ENCODE measurements at places on chromosomes 7 and 10.

DNA sequence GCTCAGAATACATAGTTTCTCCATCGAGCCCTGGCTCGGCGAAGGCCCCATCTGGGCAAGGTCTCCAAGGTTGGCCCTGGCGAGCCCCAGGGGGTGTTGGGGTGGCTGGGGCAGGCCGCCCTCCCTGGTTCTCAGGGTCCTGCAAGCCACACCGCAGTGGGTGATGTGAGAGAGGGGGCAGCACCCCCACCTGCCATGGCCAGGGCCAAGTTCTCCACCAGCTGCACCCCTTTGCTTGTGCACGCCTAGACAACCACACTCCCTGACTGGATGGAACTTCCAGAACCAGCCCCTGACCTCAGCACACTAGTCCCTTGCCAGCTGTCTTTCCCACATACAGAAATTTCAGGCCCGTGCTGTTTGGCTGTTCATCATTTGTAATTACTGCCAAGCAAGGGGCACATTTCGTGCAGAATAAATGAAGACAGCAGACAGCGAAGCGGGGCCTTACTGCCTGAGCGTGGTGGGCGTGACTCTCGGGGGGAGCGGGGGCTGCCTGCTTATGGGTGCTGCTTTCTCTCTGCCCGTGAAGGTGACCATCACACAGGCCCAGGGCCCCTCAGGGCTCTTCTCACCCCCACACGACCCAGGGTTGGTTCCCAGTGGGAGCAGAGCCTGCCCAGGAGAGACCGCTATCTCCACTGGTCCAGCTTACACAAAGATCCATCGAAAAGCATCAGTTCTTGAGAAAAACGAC, 85.9 kb downstream of the ADARB2 start:
- DNase-seq = no peak

DNA sequence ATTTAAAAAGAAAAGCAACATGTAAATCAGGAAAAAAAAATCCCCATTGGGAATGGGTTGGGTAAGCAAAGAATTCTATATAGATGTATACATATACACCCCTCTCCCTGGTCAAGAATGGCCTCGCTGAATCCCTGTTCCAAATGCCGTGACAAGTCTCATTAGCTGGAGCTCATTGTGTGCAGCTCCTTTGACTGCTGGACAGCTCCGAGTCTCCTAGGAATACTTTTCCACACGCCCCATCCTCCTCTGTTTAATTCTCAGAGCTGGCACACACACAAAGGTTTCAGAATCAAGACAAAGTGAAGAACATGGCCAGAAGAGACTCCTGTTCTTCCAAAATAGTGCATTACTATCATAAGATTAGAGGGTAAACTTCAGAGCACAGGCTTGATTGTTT, 130.9 kb upstream of the MKLN1 start:
- peak; percentile 63 for DNase-seq

GRCh38 chr10:9828110-9828509, 1189.6 kb upstream of the CELF2 start:
- DNase-seq = no peak

DNA sequence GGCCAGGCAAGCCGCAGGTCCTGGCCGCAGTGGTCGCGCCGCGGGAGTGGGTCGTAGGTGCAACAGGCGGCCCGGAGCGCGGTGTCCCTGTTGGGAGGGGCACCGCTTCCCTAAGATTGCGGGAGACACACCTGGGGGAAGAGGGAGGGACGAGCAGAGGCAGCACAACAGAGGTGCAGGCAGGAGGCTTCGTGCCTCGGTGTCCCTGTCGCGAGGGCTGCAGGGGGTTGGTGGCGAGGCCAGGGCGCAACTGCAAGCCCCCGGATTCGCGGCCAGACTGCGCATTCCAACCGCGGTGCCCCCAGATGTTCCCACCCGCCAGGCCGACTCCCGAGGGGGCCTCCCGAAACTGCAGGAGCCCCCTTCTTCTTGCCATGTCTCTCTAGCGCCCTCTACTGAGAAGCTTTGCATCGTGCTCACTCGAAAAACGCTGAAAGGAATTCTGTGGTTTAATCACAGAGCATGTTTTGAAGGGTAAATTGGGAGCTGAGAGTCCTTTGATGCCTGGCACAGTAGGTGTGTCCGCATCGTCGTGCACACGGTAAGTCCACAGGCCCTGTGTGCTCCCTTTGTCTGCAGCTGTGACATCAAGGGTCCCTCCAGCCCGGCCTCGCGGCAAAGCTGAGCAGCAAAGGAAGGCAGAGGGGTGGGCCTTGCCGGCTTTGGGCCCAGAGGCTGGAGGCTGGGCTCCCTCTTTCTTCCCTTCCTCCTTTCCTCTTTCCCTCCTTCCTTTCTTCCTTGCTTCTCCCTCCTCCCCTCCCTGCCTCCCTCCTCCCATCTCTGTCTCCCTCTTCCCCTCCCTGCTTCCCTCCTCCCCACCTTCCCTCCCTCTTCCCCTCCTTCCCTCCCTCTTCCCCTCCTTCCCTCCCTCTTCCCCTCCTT, 6.2 kb upstream of the MBL2 start:
- DNase-seq = no peak

DNA sequence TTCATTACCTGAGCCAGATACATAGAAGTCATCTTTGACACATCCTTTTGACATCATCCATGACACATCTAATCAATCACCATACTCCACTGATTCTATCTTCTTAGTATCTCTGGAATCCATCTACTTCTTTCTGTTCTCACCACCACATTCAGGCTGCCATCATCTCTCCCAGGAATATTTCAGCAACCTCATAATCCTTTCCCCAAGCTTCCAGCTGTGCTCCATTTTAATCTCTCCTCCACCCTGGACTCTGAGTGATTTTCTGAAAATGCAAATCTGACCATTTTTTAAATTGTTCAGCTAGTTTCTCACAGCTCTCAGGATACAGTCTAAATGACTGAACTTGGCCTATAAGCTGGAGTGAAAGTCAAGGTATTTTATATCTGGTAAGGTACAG, 2.5 kb upstream of the BTRC start:
- no peak for DNase-seq

DNA sequence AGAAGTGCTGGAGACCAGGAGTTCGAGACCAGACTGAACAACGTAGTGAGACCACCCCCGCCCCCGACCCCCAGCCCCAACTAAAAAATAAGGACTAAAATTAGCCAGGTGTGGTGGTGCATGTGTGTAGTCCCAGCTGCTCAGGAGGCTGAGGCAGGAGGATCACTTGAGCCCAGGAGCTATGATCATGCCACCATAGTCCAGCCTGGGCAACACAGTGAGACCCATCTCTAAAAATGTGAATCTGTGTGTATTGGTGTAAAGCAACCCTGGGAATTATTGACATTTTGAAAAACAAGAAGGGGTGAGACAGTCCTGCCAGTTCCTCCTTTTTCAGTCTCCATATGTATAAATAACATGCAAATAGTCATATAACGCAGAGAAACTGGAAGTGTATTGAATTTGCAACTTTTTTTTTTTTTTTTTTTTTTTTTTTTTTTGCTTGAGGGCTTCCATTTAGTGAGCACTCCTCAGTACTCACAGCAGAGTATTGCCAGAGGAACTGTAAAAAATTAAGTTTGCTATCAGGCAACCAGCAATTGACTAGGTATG, 3.4 kb upstream of the ITGB1 start:
- no peak for DNase-seq

GRCh38 chr10:28601012-28601411, 68.1 kb downstream of the WAC start:
- DNase-seq = no peak

- no peak for DNase-seq
Observed at GRCh38 chr10:71353639-71354038, 34.6 kb downstream of the SLC29A3 start.

- DNase-seq = peak; percentile 64
Observed at GRCh38 chr7:155807789-155808548, 4.3 kb downstream of the SHH start.

DNA sequence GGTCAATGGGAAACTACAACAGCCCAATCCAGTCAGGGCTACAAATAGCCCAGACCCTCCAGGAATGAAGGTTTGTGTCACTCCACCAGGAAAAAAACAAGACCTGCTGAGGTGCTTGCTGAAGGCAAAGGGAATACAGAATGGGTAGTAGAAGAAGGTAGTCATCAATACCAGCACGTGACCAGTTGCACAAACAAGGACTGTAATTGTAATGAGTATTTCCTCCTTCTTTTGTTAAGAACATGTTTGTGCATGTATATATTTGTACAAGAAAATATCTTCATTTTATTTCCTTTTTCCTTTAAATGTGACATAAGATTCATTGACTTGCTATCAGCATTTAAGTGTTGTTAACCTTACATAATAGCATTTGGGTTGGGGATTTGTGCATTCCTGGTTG, 229.3 kb downstream of the IMMP2L start:
- no peak for DNase-seq

- no peak for DNase-seq
Observed at GRCh38 chr10:33326933-33327332, 7.5 kb downstream of the NRP1 start.

GRCh38 chr7:137547485-137547884, 204.0 kb upstream of the PTN start:
- DNase-seq = no peak

DNA sequence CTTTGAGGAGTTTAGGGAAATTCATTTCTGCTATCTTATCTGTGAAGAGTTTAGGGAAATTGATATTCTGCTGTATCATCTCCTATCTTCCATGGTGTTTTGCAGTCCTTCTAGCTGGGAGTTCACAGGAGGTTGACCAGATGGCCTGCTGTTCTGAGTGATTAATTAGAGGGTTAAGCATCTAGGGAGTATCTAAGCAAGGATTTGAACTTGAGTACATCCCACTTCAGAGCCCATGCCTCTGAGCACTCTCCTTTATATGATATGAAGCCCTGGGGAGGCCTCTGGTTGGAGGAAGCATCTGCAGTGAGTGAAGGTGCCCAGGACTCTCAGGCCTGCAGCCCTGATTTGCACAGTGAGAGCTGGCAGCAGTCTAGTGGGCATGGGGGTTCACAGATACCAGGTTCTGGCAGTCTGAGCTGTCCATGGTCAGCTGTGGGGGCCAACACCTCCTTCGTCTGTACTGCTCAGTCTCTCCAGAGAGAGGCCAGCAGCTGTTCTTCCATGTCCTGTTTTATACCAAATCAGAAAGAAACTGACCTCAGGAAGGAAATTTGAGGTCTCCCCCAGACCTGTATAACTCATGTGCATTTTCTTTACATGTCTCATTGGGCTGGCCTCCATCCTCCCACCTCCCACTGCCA, 156.9 kb downstream of the PLCE1 start:
- no peak for DNase-seq

- DNase-seq = no peak
Observed at GRCh38 chr10:33208166-33208565, 126.3 kb downstream of the NRP1 start.

DNA sequence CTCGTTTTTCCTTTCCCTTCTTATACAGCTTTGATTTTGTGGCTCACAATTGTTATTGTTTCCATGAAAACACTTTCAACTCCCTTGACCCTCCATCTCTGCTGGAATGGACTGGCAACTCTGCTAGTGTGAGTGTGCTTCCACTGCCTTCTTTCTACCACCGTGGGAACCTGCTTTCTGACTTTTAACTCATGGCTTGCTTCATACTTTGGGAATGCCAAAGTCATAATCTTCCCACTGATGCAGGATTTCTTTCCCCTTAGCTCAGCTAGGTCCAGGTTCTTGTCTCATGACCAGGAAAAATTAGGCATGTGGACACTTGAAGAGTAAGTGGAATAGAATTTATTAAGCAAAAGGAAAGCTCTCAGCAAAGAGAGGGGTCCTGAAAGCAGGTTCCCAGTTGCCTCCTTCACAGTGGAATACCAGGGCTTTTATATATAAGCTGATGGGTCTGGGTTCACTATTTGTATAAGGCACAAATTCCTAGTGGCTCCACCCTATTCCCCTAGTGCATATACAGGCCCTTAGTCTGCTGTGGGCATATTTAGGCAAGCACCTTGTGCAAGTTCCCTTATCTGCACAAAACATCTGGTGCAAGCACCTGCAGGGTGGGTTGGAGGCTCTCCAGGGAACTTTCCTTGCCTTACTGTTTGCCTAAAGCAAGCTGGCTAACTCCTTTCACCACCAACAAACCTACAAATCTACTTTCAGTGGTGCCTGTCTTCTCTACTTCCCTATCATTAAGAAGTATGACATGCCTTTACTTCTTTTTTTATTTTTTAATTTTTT, 119.5 kb downstream of the CFAP58 start:
- DNase-seq = no peak

GRCh38 chr10:131113709-131114291, 197.7 kb downstream of the TCERG1L start:
- no peak for DNase-seq

GRCh38 chr7:2945171-2945570, 98.5 kb downstream of the CARD11 start:
- no peak for DNase-seq

- no peak for DNase-seq
Observed at GRCh38 chr10:116699471-116700150, 42.8 kb downstream of the HSPA12A start.

- no peak for DNase-seq
Observed at GRCh38 chr7:43721193-43721806, 8.0 kb downstream of the COA1 start.

DNA sequence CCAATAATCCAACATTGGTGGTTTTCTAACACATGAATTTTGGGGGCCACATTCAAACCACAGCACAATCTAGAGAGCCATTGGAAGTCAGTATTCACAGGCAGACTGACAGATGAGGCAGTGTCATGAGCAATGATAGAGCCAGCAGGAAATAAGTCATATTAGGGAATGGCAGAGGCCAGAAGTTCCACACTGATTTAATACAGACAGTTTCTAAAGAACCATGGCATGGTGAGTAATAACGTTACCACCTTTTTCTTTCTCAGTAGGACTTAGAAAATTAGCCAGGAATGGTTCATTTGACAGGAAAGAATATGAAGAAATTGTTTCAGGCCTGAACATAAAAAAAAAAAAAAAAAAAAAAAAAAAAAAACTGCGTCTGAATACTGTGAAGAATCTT, 210.3 kb downstream of the GPAM start:
- DNase-seq = no peak

GRCh38 chr10:5293691-5294550, 70.8 kb upstream of the UCN3 start:
- DNase-seq = peak; percentile 88

DNA sequence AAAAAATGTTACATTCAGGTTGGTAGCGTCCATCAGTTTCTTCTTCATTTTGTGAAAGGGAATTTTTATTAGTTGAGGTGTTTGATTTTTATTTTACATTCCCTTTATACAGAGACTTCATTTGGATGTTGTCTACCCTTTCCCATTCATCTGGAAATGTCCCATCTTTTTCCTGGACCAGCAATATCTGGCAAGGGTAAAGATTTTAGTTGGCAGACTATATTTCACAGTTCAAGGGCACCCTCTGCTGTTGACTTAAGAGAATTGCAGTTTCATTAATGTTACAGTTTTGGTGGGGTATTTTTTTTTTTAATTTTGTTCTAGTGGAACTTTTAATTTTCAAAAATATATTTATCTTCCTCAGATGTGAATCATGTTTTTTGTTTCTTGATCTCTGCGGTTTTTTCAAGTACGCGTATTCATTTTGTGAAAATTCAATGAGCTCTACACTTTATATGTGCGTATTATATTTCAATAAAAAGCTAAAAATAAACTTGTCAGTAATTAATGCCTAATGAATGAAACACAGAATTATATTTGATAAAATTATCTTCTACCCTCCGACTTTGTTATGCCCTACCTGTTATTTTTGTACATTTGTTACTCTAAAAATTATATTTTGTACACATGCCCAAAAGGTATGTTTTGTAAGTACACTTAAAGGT, 97.9 kb upstream of the KLF14 start:
- DNase-seq = no peak

Data from ecto neural progenitor cell (in vitro differentiated cells).